Tongue (tissue), 3 donors: ENCODE measurements at places on chromosomes 11 and 22. TPM values are rescaled to one million over a fixed set of nuclear protein-coding genes. Genes with fewer than 3 reads are reported as not detected.
A peak's percentile ranks its signal among the peaks of the same experiment; 100 is the strongest.

GRCh38 chr11:70716216-70716615 lies 317.9 kb downstream of the CTTN start:
- peak; percentile 76 for DNase-seq

DNA sequence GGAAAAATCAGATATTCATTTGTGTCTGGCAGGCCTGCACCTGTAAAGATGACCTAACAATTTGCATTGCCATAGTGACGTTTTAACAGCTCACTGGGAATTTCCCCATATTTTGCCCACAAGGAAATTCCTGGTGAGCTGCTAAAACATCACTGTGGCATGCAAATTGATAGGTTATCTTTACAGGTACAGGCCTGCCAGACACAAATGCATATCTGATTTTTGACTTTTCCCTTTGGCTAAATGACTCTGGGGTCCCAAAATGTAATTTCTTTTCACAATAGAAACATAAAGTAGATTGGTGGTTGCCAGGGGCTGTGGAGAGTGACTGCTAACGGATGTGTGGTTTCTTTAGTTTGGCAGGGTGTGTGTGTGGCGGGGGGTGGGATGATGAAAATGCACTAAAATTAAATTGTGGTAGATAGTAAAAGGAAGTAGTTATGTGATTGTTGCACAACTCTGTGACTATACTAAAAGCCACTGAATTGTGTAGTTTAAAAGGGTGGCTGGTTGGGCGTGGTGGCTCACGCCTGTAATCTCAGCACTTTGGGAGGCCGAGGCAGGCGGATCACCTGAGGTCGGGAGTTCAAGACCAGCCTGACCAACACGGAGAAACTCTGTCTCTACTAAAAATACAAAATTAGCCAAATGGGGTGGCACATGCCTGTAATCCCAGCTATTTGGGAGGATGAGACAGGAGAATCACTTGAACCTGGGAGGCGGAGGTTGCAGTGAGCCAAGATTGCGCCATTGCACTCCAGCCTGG lies 18.5 kb upstream of the FEZ1 start:
- no peak for DNase-seq

GRCh38 chr22:36344106-36344827 lies 43.5 kb downstream of the MYH9 start:
- DNase-seq, result peak; percentile 91

DNA sequence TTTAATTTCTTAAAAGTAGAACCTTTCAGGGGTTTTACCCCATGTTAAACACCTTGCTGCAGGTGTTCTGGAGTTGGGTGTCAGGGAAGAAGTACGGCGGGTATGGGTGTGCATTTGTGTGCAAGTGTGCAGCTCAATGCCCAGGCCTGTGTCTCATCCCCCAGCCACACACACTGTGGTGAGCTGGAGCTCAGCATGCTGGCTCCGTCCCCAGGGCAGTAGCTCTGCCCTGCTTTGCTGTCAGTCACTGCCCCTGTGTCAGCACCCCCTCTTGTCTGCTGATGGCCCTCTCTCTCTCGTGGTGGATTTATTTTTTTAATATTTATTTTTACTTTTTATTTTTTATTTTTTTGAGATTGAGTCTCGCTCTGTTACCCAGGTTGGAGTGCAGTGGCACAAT lies 35.8 kb upstream of the MYO18B start:
- no peak for DNase-seq

DNA sequence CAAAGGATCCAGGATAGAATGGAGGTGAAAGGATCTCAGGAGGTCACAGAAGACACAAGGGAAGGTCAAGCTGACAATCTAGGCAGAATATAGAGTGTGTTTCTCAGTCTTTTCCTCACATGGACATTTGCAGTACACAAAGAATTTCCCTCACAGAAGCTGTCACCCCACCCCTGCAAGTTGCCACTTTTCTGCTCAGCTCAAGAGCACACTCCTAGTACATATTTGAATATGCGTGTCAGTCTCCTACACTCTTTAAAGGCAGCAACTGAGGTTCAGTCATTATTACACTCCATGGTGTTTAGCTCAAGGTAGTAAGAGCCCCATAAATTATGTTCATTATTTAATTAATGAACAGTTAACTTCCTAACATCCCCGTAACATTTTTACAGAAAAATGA lies 59.1 kb downstream of the ETS1 start:
- DNase-seq, result no peak

- DNase-seq, result no peak
Observed at GRCh38 chr11:117903505-117904382, 25.5 kb downstream of the TMPRSS13 start.

GRCh38 chr11:128835741-128836430 lies 31.2 kb downstream of the KCNJ1 start:
- peak; percentile 27 for DNase-seq

DNA sequence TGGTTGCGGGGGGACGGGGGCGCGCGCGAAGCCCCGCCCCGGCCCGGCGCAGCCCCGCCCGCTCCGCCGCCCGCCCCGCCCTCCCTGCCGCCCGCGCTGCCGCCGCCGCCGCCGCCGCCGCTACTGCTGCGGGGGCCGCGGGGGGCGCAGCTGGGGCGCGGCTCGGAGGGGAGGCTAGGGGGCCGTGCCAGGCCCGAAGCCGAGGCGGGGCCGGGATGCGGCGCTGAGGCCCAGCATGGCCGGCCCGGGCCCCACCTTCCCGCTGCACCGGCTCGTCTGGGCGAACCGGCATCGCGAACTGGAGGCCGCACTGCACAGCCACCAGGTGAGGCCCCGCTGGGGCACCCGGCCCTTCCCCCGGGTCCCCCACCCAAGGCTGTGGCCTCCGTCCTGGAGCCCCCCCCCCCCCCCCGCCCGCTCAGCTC lies at the start of gene ANKRD13D:
ANKRD13D (plus strand) TSS at position 78 of the 425 bp plus-strand sequence; CDS start at position 236, 158 bp downstream.
- no peak for DNase-seq

GRCh38 chr11:61837411-61838005 lies 9.4 kb downstream of the FADS2 start:
- no peak for DNase-seq

ABTB2 gene
- total RNA-seq, result 19.9 TPM

BLID gene
- total RNA-seq, result 5.8 TPM

MPZL2 gene
- 27.2 TPM for total RNA-seq

PYGM gene
- 584 TPM for total RNA-seq

OR8G1 gene
- not detected for total RNA-seq
